ENCODE measurements at places on chromosomes 2 and 18.

DNA sequence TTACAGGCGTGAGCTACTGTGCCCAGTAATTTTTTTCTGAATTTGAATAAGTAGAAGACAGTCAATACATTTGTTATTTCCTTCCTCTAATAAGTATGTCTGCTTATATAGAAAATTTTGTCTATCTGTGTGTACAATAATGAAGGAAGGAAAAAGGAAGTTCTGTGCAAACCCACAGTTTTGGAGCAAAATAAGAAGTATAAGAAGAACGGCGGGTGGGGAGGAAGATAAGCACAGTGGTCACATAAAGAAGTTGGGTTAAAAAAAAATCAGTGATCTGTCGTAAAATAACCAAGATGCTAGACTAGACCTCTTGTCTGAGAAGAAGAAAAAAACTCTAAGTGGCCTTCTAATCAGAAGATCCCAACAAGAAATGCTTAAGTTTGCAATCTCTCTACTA lies 20.2 kb downstream of the MGAT4A start:
- DNase-seq: no peak

DNA sequence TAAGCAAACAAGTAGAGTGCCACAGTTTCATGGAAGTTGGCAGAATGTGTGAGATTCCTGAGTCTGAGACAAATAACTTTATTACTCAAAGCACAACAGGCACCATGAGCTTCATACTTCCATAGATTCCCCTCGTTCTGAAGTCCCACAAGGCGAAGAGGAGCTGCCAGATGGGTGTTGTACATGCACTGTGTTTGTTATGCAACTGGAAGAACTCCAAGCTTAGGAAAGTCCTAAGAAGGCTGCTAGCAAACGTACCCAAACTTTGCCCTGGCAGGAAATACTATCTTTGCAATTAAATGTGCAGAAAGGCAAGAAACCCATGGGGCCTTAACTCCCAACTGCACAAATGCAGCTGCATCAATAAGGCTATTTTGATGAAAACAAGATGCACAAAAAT lies 1.6 kb upstream of the GCA start:
- no peak for DNase-seq

DNA sequence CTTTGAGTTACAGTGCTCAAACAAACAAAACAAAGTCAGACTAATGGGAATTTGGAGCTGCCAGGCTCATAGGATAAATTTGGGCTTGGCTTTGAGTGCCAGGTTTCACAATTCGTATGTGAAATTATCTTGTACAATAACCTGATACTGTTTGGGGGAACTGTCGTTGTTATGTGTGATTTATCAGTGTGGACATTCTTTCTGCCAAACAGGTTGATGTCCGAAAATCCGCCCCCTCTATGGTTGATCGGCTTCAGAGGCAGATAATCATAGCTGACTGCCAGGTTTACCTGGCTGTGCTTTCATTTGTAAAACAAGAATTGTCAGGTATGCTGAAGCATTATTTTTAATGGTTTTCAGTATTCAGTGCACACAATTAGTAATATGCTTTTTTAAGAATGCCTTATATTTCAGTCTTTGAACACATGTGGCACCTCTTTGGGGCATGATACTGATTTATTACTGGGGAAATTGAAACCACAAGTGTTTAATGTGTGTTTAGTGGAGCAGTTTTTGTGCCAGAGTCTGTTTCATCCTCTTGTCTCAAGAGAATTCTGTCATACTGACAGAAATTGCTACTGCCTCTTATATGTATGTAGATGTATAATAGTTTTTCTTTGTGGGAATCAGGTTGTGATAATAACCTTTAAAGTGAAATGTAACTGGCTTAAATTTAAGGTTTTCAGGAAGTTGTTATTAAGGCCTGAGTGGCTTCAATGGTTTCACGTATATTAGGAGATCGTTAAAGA lies 54.6 kb downstream of the TTC39C start:
- no peak for DNase-seq

- no peak for DNase-seq
These were observed 53.9 kb downstream of the MBP start for GRCh38 chr18:77078690-77079070.

DNA sequence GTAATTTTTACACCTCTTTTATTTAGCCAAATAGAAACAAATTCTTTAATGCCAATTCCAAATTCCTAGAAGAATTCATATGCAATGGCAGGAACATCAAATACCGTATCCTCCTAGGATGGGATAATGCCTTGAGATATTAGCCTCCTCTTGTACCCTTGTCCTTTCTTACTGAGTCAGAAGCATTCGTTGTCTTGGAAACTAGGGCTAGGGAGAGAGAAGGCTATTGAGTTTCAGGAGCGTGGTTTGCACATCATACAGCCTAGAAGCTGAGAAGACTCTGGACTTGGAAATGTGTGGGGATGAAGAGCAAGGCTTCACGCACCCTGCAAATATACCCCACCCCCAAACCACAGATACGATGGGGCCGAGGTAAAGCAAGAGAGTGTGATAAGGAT lies 300.7 kb downstream of the SP3 start:
- no peak for DNase-seq

- DNase-seq: no peak
These were observed 2.9 kb upstream of the SLC4A3 start for GRCh38 chr2:219624565-219624964.

GRCh38 chr2:28801726-28802125 lies 8.9 kb upstream of the SPDYA start:
- DNase-seq: no peak

GRCh38 chr2:111705711-111706336 lies 178.2 kb downstream of the ANAPC1 start:
- peak; percentile 90 for DNase-seq

DNA sequence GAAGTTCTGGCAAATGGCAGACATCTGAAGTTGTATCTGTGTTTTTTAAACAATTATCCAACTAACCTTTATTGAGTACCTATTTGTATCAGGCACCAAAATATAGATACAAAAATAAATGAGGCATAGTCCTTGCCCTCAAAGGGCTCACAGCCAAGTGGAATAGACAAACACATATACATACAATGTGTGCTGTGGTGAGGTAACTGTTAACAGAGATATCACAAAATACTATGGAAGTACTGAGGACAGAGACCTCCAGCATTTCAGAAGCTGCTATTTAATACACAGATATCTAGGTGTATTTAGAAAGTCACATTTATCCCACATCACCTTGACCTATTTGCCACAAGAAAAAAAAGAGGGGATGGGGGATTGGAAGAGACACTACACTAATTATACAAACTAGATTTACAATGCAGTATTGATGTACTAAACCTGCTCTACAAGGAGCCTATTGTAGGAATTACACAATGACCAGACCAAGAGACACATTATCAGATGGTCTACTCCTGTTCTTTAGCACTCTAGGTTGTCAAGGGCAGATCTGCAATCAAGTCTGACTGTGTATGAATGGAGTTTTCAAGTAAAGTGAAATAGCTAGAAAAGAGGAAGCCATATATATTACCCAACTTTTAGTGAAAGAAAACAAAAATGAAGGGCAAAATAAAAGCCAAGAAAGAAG lies 62.2 kb downstream of the SPIRE1 start:
- no peak for DNase-seq

DNA sequence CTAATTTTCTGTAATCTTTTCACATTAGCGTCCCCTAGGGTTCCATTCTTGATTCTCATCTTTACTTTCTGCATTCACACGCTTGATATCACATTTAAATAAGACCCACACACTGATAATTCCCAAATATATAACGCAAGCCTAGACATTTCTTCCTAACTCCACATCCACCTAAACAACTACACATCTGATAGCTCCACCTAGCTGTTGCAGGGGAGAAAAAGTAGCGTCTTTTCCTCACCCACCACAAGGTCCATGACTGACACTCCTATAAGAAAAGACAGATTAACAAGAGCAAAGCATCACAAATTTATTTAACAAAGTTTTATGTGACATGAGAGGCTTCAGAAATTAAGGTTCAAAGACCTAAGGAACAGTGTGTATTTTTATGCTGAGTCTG lies 862.2 kb upstream of the DDX18 start:
- no peak for DNase-seq

GRCh38 chr2:31241625-31242270 lies 7.8 kb downstream of the EHD3 start:
- no peak for DNase-seq

DNA sequence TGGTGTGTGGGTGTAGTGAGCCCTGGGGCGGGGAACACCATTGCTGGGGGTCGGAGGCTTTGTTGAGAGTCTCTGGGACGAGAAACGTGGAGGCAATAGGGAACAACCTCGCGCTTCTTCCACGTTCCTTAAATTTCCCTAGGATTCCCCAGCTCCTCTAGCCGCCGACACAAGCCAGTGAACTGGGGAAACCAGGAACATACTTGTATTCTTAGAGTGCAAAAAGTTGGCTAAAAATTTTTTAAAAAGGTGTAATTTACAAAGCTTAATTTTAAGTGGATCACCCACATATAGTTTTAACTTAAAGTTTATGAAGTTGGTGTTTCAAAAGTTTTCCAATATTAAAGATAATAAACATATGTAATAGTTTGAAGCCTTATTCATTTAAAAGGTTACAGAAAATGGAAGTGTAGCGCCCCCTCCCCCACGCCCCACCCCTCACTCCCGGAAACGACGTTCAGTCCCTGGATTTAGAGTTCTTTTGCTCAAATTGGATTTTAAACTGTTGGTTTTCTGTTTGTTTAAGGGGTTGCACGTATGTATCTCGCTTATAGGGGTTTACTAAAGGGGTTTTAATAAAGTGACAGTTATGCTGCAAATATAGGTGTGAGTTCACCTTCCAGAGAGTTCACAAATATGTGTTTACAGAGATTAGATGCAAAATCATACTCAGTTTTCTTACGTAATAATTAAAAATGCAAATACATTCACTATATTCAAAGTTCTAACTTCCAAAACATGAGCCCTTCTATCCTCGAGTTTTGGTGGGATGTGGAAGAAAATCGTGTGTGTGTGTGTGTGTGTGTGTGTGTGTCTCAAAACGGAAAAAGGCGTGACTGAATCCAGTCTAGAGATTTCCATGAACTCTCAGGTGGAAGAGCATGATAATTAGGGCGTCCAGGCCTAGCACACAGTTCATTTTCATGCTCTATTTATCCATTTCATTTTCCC lies 872 bp downstream of the DSG2 start:
- no peak for DNase-seq

- no peak for DNase-seq
These were observed 136.1 kb downstream of the DCDC2C start for GRCh38 chr2:3839476-3839875.

DNA sequence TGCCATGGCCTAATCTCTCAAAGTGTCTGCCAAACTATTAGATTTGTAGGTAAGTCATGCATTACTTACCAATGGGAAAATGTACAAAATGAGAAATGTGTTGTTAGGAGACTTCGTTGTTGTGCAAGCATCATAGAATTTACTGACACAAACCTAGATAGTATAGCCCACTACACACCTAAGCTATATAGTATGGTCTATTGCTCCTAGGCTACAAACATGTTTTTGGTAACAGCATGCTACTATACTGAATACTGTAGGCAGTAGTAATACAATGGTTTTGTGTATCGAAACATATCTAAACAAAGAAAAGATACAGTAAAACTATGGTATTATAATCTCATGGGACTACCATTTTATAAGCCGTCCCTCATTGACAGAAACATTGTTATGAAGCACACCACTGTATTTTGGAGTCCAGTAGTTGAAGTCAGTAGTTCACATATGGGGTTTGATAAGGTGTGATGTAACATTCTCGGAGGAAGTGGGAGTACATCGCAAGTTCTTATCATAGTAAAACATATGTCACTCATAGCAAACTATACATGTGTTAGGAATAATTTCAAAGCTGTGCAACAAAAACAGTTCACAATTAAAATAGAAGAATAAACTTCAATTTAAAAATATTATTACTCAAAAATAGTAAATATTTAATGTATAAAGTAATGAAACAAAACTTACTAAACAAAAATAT lies 12.0 kb upstream of the GTF2A1L start:
- DNase-seq: no peak

GRCh38 chr2:237617587-237617982 lies 9.8 kb upstream of the LRRFIP1 start:
- no peak for DNase-seq

- no peak for DNase-seq
These were observed 202.5 kb upstream of the CDH7 start for GRCh38 chr18:65548316-65548715.

GRCh38 chr2:106191511-106192016 lies 2.5 kb downstream of the UXS1 start:
- DNase-seq: no peak

- no peak for DNase-seq
These were observed 62.2 kb upstream of the RTN4 start for GRCh38 chr2:55112229-55113031.

DNA sequence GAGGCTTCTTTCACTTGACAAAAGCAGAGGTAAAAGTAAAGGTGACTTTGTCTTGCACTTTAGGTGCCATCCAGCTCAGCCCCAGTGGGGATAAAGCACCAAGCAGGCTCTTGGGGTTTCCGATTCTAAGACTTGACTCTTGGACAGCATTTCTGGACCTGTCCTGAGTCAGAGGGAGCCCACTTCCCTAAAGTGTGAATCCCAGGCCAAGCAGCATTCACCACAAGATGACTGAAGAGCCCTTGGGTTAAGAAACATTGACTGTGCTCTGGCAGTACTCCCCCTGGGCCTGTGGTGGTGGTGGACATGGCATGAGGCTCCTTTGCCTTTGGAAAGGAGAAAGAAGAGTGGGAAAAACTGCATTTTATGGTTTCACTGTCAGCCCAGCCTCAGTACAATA lies 638.0 kb upstream of the VRK2 start:
- DNase-seq: no peak

DNA sequence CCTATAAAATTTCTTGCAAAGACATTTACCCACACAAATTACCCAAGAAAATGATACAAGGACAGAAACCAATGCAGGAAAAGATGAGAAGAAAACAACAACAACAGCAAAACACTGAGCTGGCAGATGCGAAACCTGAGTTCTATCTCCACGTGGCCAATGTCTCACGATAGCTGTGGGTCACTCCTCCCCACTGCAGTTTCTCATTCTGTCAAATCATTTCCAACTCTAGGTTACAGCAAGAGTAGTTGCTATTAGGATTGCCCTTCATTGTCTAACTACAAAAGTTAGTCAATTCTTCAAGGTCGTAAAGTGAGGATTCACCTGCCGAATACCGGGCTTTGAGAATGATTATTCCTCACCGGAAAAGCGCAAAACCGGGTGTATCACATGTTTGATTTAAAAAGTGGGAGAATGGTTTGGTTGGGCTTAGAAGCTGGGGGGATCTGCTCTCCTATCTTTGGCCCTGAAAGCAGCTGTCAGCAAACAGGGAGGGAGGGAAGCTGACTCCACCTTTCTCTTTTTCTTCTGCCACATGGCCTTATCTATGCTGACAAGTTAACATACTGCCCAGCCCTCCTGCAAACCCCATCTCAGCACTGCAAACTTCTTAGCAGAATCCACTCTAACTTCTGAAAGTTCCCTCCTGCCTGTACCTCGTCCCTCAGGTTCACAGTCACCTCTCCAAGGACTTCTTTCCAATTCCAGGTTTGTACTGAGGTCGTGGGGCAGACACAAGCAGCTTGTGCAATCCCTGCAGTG lies 473.0 kb downstream of the SOX11 start:
- DNase-seq: no peak

GRCh38 chr2:100984892-100985307 lies 17.2 kb upstream of the RPL31 start:
- DNase-seq: peak; percentile 80

Measured in activated CD4-positive, alpha-beta T cell treated with anti-CD3 and anti-CD28 coated beads, Interleukin-2, Interleukin-6, amounts not matched to agents 100 ng/mL and 50 ng/mL, durations not matched to agents 16 hours and 8 hours (primary cell).